ENCODE measurements at places on chromosomes 4 and X. TPM values are rescaled to one million over a fixed set of nuclear protein-coding genes. Genes with fewer than 3 reads are reported as not detected.

Gene TBC1D19
- 10.1 TPM for total RNA-seq

Gene GLOD5
- total RNA-seq, result not detected

Gene ZGRF1
- 5.6 TPM for total RNA-seq

Gene RAB9B
- total RNA-seq, result 0.19 TPM

Gene P2RY8
- not detected for total RNA-seq

Gene JADE3
- 6.1 TPM for total RNA-seq

Gene PPP2R2C
- 1.2 TPM for total RNA-seq

Gene MAGEA9B
- total RNA-seq, result not detected

Gene RENBP
- total RNA-seq, result 0.09 TPM

Gene CPE
- total RNA-seq, result 17.7 TPM

Gene MTTP
- 0.28 TPM for total RNA-seq

Gene IBSP
- total RNA-seq, result not detected

Gene STK26
- total RNA-seq, result 45.1 TPM
